ENCODE measurements at places on chromosomes 5 and 9.
A peak's percentile ranks its signal among the peaks of the same experiment; 100 is the strongest.

- DNase-seq, result no peak
These were observed 191.4 kb upstream of the DAB2 start for GRCh38 chr5:39616131-39616530.

DNA sequence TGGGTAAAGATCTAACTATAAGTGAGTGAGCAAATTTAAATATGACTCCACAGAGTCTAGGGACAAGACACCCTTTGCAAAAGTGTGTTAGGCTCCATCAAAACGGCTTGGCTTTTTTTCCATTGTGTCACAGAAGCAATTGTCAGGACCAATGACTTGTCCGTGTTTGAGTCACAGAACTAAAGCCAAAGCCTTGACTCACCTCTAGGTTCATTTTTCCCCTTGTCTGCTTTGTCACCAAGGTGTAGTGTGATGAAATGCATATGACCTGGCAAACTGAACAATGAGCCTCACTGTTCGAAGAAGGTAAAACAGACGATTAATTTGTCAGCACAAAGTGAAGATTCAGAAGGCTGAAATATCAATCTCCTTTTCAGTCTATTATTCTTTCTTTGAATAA, 331.0 kb downstream of the GLIS3 start:
- no peak for DNase-seq

GRCh38 chr5:177540438-177540837, 13.9 kb downstream of the FAM193B start:
- no peak for DNase-seq

GRCh38 chr9:79684711-79685575, 113.2 kb downstream of the TLE4 start:
- DNase-seq, result no peak

DNA sequence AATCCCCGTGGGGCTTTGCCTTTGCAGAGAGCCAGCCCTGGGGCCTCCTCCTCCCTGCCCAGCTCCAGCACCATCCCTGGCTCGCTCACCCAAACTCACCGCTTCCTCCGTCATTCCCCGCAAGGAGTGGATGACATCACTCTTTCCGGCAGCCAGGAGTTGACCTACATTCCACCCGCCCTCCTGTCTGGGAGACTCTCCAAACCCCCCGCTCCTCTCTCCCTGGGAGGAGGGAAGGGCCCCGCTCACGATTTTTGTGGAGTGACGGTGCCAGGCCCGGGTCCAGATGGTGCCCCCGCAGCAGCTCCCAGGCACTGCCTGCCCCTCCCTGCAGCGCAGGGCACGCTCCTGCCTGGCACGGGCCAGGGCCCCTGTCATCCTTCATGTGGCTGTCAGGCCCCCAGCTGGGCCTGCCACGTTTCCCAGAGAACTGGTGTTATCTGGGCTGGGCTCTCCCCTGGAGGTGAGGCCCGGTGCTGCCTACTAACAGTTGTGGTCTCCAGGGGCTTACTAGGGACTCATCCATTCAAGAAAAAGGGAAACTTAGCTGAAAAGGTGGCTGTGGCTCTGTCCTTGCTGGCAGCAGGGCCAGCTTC, 52.3 kb downstream of the NTNG2 start:
- no peak for DNase-seq

- no peak for DNase-seq
These were observed 1.2 kb upstream of the GPBP1 start for GRCh38 chr5:57172466-57173318.

DNA sequence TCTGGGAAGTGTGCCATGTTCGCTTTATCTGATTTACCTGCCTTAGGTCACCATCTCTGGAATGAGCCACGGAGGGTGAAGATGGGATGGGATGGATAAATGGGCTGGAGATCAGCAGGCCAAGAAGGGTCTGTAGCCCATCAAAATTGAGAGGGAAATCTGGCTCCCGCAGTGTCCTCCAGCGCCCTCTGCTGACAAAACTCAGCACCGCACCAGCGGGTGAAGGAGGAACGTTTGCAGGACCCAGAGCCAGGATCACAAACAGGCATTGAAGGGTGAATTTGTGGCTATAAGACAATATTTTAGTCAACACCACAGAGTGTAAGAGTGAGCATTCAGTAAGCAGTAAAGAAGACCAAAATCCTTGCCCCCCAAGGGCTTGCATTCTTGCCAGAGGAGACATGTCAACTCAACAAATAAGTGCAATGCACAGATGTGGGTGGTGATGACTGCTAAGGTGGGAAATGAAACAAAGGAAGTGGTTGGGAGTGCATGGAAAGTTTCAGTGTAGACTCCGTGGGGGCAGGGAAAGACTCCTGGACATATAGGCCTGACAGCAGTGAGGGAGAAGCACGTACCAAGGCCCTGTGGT, 124.4 kb downstream of the TENT4A start:
- DNase-seq, result no peak

GRCh38 chr9:119257592-119257991, 111.6 kb downstream of the BRINP1 start:
- DNase-seq, result no peak

DNA sequence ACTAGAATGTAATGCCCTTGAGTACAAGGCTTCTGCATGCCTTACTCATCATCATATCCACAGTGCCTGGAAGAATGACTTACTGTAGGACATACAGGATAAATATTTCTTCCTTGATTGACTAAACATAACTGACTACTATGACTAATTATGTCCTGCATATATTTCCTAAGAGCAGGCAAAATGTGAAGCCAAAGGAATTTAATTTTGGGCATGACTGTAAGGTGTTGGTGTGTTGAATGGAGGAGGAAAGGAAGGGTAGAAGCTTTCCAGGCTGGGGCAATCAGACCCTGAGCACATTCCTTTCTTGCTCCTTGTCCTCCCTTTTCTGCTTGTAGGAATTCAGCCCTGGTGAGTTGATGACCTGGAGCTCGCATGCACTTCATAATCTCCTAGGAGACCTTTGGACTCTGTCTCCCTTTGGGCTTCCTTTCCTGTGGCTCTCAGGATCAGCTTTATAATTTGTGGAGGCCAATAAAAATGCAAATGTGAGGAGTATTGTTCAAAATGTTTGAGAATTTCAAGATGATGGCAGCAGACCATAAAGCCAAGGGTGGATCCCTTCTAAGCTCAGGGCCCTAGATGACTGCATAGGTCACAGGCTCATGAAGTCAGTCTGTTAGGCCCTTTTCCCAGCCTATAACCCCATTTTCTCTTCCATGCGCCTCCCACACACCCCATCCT, 174.0 kb downstream of the HMHB1 start:
- DNase-seq, result no peak

GRCh38 chr9:136803551-136804508, 3.9 kb upstream of the RABL6 start:
- no peak for DNase-seq

GRCh38 chr9:135281151-135281550, 193.7 kb downstream of the OLFM1 start:
- DNase-seq, result no peak

- no peak for DNase-seq
These were observed 144.6 kb downstream of the CCDC171 start for GRCh38 chr9:15697446-15697851.

- no peak for DNase-seq
These were observed 505 bp downstream of the CREB3 start for GRCh38 chr9:35732800-35733541.

GRCh38 chr5:125411744-125412560, 665.5 kb upstream of the ZNF608 start:
- no peak for DNase-seq

DNA sequence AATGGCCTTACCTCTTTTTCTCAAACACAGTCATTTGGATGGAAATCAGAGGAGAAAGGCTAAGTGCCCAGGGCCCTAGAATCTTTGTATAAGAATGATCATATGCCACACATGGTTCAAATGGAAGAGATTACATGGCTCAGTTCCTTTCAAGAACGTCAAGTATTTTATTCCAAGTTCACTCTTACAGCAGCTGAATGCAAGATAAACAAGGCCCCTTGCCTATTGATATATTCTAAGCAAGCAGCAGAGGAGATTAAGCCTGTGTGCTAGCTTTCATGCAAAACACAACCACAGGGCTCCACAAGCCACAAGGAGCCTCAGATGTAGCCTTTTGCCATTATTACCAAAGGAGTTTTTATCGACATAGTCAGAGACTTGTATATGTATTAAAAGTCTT, 55.3 kb upstream of the SLCO6A1 start:
- DNase-seq, result no peak

DNA sequence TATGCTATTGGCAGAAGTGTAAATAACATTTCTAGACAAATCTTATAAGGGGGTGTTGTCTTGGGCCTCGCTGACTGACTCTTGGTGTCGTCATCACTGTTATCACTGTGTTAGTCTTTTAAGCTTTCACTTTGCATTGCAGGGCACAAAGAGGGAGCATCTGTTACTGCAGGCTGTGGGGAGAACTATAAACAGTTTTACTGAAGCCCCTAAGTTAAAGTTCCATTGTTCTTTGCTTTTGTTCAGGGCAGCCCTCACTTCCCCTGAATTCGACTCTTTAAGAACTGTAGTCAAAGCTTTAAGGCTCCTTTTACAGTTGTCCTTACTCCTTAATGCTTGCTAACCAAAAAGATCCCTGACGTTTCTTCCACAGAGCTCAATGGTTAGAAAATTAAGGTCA, 605.0 kb downstream of the RAB3C start:
- DNase-seq, result no peak

DNA sequence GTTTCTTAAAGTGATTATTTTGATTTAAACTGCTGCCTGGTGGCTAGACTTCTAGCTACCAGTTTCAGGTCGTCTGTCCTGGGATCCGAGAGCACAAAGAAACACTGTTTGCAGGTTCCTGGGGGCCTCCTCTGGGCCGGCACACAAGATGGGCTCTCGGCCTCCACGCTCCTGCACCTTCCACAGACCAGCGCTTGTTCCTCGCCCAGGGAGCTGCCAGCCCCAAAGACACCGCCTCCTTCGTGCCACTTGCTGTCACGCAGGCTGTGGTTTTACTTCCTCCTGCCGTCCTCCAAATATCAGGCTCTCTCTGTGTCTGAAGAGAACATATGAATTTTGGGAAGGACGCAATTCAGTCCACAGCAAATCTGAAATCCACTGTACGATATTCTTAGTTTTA, 105.8 kb downstream of the ROR2 start:
- DNase-seq, result no peak

DNA sequence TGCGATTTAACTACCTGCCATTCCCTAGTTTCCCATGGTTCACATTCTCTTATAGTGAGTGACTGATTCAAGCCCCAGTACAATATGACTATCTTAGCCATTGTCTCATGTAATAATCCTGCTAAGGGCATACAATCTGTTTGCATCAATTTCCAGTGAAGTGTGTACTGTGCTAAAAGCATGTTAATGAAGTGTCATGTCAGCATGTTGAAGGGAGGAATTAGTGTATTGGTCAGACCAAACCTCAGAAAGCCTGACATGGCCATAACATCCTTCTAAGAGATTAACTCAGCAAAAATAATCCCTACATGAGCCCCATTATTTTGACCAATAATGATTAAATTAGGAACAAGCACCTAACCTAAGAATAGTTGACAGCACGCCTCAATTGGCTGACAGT, 442.4 kb downstream of the ENC1 start:
- DNase-seq, result no peak

- DNase-seq, result peak; percentile 14
These were observed 15.5 kb upstream of the MRNIP start for GRCh38 chr5:179874136-179874535.

DNA sequence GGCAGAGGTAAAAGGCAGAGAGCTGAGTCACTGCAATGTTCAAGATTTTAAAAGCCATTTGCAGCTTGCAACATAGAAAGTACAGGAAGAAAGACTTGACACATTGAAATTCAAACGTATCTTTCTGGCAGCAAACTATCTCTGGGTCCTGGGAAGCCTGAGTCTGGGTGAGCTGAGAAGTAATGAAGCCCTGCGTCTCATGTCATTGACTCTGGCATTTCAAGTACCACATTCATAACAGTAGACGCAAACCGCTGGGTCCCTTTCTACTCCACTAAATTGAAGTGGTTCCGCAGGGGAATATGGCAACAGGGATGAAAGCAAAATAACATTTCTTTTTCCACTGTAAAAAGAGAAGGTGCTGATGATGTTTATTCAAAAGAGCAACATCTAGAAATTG, 694.3 kb downstream of the BRINP1 start:
- no peak for DNase-seq

GRCh38 chr5:179382486-179382885, 37.2 kb upstream of the ADAMTS2 start:
- DNase-seq, result no peak

- DNase-seq, result no peak
These were observed 147.6 kb downstream of the GAPVD1 start for GRCh38 chr9:125409217-125409636.

DNA sequence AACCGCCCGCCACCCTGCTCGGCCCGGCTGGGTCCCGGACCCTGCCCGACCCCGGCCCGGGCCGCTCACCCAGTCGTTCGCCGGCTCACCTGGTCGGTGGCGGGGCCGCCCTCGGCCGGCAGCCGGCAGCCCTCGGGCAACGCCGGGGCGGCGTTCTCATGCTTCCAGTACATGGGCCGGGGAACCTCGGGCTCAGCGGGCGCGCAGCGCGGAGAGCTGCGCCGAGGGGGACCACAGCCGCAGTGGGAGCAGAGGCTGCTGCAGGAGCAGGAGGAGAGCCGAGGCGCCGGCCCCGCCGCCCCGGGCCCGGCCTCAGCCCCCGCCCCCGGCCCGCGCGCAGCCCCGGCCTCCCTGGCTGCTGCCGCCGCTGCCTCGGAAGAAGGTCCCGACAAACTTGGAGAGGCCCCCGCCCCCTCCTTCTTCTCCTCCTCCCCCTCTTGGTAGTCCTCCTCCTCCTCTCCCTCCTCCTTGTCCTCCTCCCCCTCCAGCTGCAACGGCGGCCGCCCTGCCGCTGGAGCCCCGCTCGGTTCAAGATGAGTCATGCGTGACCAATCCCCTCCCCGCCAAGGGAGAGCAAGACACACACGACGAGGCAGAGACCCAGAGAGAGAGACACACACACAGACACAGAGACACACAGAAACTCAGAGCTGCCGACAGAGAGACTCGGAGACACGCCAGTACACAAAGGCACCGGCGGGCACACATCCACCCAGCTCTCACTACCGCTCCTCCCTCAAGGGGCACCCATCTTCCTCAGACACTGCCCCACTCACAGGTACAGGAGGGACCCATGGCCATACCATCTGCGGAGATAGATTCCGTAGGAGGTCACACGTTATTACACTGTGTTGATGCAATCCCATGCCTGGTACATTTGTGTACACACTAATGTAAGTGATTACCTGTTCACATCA, at the start of gene LHX6:
Gene LHX6 (minus strand): TSS at position 390 of the 917 bp plus-strand sequence. CDS start 217 bp downstream, at position 173.
- DNase-seq, result no peak

GRCh38 chr9:134969156-134970045, 51.7 kb upstream of the FCN1 start:
- no peak for DNase-seq

- no peak for DNase-seq
These were observed 45.3 kb downstream of the PLPP7 start for GRCh38 chr9:131334629-131335367.

- DNase-seq, result no peak
These were observed 302.0 kb downstream of the NFIB start for GRCh38 chr9:14011799-14012560.

All from D721Med (cell line).